ENCODE measurements at places on chromosomes 13 and 19.

- DNase-seq: no peak
Observed at GRCh38 chr13:84290386-84290785, 408.1 kb upstream of the SLITRK1 start.

GRCh38 chr19:49642492-49643035 is 555 bp downstream of the SCAF1 start:
- no peak for DNase-seq

- DNase-seq: no peak
Observed at GRCh38 chr13:105184201-105184600, 1351.3 kb downstream of the EFNB2 start.

- no peak for DNase-seq
Observed at GRCh38 chr13:91817250-91817649, 418.8 kb downstream of the GPC5 start.

- no peak for DNase-seq
Observed at GRCh38 chr13:96621634-96622183, 372.6 kb downstream of the OXGR1 start.

DNA sequence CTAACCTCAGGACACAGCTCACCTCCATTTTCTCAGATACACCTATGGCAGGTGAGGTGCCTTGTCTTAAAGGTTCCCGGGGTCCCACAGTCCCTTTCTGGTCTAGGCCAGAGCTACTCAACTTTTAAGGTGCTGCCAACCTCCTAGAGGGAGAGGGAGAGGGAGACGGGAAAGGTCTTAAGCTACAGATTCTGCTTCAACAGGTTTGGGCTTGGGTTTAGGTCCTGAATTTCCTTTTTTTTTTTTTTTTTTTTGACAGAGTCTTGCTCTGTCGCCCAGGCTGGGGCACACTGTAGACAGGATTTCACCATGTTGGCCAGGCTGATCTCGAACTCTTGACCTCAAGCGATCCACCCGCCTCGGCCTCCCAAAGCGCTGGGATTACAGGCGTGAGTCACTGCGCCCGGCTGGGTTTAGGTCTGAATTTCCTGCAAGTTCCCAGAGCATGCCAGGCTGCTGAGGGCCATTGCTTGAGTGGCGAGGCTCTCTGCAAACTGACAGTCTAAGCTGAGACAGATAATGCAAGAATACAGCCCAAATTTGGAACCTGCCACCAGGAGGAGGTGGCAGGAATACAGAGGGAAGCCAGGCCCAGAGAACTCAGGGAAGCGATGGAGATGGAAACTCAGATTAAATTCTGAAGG is 7.8 kb upstream of the SYCN start:
- no peak for DNase-seq

- DNase-seq: no peak
Observed at GRCh38 chr13:33146843-33147611, 130.8 kb downstream of the KL start.

DNA sequence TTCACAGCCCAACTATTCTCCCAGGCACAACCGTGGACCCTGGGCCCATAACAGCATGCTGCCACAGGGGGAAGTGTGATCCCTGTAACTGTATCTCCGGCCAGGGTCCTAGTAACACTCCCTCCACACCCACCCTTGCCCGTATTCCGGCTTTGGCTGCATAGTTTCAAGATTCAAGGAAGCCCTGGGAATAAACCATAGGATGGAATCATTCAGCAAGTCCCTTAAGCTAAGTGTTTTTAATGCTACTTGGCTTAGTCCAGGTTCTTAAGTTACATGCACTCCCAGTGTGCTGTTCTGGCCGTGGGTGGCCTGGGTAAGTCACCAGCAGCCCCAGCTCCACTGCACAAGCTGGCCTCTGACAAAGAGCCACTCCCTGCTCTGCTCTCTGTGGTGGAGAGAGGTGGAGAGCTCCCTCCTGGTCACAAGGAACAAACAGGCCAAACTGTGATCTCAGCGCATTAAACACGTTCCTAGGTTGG is 532.4 kb upstream of the SGCG start:
- no peak for DNase-seq

GRCh38 chr13:73820688-73821087 is 313.5 kb downstream of the KLF12 start:
- DNase-seq: no peak

GRCh38 chr19:8212212-8212611 is 3.0 kb downstream of the CERS4 start:
- no peak for DNase-seq

DNA sequence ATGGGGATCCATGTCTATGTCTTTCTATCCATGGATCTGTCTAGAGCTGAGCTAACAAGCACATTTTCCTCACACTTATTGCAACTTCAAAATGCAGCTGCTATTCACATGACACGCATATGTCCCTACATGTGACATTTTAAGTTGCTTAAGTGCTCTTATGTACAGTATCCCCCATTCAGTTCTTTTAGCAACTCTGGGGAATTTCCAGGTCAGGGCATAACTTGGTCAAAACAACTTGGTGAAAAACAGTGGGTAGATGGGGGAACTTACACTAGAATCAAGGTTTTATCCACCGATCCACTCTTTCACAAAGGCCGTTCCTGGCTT is 73.0 kb downstream of the COL4A1 start:
- no peak for DNase-seq

All from activated T-cell treated with anti-CD3 and anti-CD28 coated beads for 48 hours (primary cell).